ENCODE measurements at places on chromosomes 6 and 20.

GRCh38 chr6:21665110-21665391 lies 71.5 kb downstream of the SOX4 start:
- DNase-seq = no peak

DNA sequence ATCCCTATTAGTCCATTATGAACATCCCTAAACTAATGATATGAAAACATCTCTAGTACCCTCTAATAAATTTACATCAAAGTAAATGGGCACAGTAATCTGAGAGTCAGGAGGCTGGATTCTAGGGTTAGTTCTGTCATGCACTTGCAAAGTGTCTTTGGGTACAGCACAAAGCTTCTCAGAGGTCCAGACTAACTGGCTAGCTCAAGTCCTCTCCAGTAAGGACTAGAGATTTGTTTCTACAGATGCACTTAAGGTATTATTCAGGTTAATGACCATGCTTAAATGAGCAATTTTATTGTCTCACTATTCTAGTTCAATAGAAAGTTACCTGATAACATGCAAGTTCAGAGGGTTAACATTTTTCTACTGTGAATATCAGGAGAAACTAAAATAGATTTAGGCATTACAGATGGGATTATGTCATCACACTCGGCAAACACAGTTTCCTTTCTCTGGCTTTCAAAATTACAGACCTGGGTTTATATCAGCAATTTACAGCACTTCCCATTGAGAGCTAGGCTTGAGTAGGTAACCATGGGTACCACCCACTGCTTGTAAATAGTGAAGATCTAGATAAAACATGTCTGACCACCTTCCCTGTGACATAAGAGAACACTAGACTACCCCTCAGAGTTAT lies 402.9 kb upstream of the RUNX2 start:
- DNase-seq = no peak

GRCh38 chr6:125765944-125766343 lies 16.5 kb downstream of the HEY2 start:
- DNase-seq = no peak

DNA sequence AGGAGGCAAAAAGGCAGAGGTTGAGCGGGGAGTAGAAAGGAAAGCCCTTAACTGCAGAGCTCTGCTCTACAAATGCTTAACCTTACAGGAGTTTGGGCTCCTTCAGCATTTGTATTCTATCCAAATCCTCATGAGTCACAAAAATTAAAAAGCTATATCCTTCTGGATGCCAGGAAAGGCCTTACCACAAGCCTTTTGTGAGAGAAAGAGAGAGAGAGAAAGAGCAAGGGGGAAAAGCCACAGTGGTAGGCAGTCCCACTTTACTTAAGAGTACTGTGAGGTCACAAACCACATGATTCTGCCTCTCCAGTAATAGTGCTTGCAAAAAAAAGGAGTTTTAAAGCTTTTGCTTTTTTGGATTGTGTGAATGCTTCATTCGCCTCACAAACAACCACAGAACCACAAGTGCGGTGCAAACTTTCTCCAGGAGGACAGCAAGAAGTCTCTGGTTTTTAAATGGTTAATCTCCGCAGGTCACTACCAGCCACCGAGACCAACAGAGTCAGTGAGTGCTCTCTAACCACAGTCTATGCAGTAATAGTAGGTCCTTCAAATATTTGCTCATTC lies at the start of gene RUNX2:
TSS of gene RUNX2 (plus strand) at position 375 of the 567 bp plus-strand sequence. CDS start 397 bp downstream, outside the sequence.
- DNase-seq = no peak

- DNase-seq = no peak
Observed at GRCh38 chr6:136890986-136891385, 31.1 kb upstream of the SLC35D3 start.

- DNase-seq = no peak
Observed at GRCh38 chr6:108635505-108636226, 74.9 kb downstream of the FOXO3 start.

GRCh38 chr6:151389618-151390275 lies 1.6 kb downstream of the ZBTB2 start:
- no peak for DNase-seq

DNA sequence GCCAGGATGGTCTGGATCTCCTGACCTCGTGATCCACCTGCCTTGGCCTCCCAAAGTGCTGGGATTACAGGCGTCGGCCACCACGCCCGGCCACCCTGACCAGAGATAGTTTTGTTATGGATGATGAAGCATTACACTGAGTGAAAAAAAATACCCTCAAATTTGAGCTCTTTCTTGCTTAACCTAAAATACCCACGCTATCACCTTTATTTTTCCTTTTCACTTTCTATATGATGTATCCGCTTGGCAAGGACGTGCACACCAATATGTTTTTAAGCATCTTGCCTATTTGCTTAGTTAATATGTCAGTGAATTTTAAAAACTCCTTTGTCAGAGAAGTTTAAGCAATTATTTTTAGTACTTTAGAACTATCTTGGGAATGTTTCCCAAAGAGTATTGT lies 150.4 kb downstream of the INSM1 start:
- no peak for DNase-seq

GRCh38 chr6:39684790-39685488 lies 40.3 kb downstream of the KIF6 start:
- DNase-seq = no peak

DNA sequence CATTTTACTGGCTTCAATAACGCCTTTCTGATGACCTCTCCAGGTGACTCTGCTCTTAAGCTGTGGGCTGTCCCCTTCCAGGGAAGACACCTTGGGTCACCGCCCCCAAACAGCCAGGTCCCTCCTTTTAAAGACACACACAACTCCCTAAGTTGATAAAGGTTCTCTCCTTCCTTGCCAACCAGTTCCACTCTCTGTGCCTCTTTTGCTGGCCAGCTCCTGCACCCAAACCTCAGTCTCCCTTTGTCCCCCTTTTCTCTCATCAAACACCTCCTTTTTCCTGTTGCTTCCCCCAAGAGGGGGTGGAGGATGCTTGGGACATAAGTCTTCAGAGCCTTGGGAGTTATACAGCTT lies 1.0 kb downstream of the NCOA6 start:
- peak; percentile 82 for DNase-seq

Measured in HCT116 (cell line).